ENCODE measurements at places on chromosomes 1 and 21.

DNA sequence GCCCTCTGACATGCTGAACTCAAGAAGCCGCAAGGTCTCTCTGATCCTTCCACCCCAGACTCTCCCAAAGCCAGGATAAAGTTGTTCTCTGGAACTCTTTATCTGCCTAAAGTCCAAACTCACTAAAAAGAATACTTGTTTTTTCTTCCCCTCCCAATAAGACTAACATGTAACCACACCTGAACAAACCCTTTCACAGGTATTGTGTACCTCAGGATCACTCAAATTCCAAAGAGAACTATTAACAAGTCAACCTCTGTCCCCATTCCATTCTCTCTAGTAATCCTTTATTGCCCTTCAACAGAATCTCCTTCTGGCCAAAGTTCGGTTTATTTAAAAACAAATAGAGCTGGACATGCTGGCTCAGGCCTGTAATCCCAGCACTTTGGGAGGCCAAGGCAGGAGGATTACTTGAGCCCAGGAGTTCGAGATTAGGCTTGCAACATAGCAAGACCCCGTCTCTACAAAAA is 4.1 kb upstream of the TOE1 start:
- no peak for DNase-seq

DNA sequence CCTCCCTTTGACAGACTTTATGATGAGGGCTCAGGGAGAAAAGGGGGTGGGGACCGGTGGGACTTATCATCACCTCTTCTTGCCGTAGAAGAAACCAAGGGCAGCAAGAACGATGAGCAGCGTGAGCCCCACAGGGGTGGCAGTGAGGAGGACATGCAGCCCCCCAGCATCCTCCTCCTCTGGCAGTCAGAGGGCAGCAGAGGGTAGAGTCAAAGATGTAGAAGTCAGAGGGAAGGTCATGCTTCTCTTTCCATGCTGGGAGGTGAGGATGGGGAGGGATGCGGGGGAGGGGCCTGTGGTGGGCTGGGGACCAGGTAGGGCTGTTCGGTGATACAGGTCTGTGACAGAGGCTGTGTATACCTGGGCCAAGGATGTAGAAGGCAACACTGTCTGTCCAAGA is 14.8 kb downstream of the INSRR start:
- no peak for DNase-seq

- DNase-seq: no peak
Measured at GRCh38 chr1:177981200-177981599, 11.3 kb upstream of the SEC16B start.

DNA sequence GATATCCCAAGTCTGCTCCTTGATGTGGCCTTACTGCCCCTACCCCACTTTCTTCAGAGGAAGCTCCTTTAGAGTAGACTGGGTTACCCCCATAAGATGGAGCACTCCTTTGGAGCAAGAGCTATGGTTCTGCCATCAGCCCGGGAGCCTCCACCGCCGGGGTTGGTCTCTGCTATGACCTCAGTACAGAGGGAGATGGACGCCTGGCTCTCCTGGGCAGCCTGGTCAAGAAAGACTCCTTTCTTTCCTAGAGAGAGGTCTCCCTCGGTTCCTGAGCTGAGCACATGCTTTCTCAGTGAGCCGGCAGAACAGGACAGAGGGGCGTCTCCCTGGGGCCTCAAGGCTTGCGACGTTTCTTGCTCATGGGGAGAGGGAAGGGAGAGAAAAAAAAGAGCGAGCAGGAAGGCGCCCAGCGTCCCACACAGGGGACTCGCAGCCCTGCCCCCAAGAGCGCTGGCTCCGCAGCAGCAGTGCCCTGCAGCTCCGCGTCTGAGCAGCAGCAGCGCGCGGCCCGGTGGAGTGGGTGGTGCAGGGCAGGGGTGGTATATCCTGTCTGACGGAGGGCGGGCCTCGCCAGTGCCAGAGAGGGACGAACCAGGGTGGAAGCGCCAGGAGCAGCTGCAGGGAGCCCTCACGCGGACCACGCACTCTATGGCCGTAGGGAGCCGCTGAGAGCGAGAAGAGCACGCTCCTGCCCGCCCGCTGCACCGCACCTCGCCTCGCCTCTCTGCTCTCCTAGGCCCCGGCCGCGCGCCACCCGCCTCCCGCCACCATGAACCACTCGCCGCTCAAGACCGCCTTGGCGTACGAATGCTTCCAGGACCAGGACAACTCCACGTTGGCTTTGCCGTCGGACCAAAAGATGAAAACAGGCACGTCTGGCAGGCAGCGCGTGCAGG is at the start of gene PKP1:
Gene PKP1, plus strand, starts transcription at position 576 of the 899 bp plus-strand sequence. Its CDS starts 197 bp downstream, at position 773.
- DNase-seq: no peak

DNA sequence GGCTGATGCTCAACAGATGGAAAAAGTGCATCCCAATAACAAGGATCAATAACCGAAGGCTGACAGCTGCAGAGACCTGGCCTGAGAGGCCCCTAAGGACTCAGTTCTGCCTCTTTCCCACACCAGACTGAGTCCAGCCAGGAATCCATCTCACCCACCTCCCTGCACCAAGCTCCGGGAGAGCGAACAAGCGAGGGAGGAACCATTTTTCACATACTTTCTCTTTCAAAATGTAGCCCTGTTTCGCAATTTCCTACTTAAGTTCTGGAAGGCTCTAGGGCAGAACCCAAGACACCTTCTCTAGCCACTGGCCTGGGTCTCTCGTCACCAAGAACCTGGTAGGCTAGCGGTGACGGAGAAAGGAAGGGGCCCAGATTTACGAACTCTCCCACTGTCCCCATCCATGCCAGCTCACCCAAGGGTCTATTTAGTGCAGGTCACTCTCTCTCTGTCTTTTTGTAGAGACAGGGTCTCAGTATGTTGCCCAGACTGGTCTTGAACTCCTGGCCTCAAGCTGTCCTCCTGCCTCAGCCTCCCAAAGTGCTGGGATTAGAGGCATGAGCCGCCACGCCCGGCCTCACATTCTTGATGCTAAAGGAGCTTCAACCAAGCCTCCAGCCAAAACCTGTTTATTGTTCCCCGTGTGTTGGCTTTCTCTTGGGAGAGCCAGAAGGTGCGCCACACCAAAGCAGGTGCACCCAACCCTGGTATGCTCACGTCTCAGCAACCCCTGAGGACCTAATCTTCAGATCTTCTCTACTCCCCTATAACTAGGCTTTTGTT is 10.9 kb upstream of the GNL2 start:
- DNase-seq: no peak

DNA sequence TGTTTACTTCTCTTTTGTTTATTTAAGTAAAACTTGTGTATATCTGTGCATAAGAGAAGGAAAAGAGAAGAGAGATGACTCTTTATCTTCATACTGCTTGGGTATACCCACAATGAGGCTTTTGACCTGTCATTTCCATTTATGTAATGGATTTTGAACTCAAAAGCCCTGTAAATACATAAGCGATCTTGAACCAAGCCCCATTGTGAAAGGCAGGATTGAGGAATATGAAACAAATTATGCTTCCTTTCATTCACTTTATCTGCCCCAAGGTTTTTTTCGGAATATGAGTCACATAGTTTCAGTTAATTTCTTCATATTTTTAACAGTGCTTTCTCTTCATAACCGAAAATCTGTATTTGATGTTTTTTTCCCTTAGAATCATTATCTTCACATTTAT is 21.4 kb downstream of the CNST start:
- DNase-seq: no peak

DNA sequence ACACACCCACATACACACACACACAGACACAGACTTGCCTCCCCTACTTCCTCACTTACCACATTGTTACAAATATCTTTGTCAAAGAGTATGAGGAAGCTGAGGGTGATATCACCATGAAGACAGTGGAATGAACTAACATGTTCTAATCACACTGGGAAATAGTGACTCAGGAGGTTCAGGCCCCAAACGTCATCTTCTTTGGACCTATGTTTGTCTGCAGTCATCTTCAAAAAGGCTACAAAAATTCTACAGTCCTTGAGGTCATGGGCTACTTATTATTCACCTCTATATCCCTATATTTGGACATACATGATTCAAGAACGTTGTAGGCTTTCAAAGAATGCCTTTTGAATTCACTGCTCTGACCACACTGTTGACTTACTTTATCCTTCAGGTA is 2.1 kb upstream of the LCE2C start:
- no peak for DNase-seq

DNA sequence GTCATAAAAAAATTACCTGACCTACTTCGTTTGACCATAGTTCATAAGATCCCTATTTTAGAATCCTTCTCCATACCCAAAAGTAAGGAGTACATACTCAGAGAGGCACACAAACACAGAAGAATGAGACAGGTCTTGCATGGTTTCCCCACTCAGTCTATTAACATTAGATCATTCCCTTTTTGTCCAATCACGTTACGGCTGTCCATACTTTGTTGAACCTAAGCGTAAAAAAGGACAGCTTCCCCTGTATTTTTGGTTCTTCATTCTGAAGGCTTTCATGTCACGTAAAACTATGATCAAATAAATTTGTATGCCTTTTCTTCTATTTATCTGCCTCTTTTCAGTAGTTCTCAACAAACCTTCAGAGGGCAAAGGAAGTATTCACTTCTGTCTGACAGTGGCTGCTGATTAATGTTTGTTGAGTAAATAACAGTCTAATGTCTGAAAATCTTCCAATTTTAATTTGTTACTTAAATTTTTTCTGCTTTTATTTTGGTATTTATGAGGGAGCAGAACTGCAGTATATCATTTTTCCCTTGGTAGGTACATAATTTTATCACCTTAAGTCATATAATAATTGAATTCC is 16.4 kb downstream of the PKN2 start:
- DNase-seq: no peak

GRCh38 chr1:39622427-39622826 is 17.0 kb downstream of the HEYL start:
- no peak for DNase-seq

DNA sequence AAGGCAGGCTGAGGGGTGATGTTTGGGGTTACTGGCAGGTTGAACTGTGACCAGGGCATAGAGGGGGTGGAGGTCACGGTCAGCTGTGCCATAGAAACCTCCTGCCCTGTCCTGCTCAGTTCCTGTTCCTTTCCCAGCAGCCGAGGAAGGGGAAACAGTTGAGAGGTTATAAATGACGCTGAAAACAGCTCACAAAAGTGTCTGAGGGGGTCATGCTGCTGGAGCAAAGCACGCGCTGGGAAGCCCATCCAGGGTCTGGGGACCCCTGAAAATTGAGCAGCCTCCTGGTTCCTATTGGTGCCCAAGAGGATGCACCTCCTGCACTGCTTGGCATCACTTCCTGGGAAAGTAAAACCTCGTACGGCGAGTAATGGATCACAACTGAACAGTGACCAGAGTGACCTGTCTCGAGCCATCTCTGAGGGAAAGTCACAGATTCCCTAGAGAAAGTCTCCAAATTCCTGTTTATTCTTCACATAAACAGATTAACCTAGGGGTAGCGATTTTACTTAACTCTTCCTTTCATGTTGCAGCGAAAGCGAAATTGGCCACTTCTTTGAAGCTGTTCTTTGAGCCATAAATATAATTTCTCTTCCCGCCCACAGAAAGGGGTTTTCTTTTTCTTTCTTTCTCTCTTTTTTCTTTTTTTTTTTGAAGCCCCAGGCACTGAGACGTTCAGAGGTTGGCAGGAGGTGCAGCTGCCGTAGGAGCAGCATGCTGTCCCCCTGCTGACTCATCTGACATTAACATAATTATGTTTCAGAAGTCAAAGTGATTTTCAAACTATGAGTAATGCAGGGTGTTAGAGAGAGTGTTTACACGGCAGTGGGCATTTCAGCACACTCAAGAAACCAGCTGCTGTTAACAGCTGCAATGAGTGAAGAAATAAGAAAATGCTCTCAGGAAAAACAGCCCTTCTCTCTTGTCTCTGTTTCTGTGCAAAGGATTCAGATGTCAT is 41.8 kb upstream of the ATF3 start:
- DNase-seq: no peak

- DNase-seq: no peak
Measured at GRCh38 chr21:25737421-25737820, 2.6 kb downstream of the GABPA start.

- no peak for DNase-seq
Measured at GRCh38 chr1:182495002-182495401, 45.1 kb downstream of the RGSL1 start.

- DNase-seq: no peak
Measured at GRCh38 chr1:165168467-165168866, 188.0 kb downstream of the LMX1A start.

DNA sequence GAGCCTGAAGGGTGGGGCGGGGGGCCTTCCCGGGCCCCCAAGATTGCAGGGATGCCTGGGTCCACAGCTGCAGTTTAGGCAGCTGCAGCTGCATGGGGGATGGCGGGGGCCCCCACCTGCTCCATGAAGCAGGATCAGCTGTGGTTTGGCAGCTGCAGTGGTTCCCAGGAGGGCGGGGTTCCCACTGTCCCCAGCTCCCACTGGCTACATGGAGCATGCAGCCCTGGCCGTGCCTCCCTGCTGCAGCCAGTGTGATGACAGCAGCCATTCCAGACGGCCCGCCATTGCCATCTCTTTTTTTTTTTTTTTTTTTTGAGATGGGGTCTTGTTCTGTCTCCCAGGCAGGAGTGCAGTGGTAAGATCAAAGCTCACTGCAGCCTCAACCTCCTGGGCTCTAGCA is 992 bp upstream of the C1QA start:
- no peak for DNase-seq

DNA sequence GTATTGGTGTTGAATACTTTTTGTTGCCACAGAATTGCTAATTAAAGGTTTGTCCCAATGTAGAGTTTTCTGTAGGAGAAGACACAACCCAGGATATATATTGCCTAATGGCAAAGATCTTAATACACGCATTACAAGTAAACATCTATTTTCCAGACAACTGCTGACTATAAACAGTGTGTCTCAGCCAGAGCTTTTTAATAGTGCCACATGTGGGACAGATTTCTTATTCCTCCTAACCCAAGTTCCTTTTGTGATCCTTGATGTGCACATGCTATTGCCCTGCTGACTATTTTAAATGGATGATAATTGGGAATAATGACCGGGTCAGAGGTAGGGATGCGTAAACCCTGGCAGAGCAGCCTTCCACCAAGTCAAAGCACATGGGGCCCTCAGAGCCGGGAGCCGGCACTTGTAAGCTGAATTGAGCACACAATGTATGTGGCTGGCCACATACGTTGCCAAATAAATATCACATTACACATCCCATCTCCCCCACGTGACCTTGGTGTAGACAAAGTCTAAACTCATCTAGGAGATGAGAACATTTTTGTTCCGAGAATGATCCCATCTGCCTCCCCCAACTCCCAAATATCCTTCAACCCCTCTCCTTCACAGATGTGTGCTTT is 209.8 kb upstream of the NFIA start:
- DNase-seq: no peak

DNA sequence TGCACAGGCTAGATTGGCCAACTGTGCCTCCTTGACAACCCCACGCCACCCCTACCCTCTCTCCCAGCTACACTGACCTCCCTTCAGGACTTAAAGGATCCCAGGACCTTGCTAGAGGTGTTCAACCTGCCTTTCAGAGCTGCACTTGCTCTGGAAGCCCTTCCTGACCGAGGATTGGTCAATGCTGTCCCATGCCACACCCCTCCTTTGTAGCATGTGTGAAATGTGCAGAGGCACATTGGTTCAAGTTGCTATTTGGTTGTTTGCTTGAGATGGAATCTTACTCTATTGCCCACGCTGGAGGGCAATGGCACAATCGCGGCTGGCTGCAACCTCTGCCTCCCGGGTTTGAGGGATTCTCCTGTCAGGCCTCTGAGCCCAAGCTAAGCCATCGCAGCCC is 21.8 kb downstream of the ACTA1 start:
- no peak for DNase-seq
